ENCODE measurements at places on chromosomes 16 and 17.

DNA sequence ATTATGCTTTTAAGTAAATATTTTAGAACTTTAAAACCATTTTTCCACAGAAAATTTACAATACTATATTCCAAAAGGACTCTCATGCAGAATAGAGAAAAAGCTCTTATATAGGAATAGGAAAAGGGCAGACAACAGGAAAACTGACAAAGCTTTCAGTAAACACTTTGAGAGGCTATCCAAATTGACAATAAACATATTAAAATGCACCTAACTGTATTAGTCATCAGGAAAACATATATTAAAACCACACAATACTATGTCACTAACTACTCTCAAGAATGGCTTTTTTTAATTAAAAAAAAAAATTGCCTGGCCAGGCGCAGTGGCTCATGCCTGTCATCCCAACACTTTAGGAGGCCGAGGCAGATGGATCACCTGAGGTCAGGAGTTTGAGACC lies 77.3 kb downstream of the CEP112 start:
- no peak for ATAC-seq

DNA sequence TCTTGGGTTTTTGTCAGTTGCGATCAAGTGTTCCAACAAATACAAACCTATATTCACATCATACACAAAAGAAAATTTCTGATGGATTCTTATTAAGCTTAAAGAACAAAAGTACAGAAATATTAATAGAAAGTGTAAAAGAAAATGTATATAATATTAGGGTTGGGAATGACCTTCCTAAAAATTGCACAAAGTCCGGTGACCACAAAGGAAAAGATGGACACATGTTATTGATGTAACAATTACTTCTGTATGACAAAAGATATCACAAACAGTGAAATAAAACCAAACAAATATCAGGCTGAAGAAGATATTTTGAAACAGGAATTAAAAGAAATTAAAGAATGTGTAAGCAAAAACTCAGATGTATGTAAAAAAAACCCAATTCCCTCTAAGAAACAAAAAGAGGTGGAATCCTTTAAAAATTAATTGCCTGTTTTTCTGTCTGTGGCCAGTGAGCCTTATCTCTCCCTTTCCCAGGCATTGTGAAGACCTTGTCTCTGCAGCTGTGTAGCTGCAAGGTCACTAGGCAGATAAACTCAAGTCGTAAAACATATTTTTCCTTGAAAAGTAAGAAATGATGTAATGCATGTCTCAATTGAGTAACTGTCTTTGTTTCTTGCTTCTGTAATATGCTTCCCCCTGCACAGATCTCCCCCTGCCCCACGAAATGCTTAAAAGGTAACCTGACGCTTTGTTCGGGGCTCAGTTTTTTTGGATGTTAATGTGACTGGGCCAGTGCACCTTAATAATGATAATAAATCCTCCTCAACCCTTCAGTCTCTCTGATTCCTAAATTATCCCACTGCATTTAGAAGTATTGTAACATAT lies 2.8 kb downstream of the ST6GALNAC1 start:
- no peak for ATAC-seq

DNA sequence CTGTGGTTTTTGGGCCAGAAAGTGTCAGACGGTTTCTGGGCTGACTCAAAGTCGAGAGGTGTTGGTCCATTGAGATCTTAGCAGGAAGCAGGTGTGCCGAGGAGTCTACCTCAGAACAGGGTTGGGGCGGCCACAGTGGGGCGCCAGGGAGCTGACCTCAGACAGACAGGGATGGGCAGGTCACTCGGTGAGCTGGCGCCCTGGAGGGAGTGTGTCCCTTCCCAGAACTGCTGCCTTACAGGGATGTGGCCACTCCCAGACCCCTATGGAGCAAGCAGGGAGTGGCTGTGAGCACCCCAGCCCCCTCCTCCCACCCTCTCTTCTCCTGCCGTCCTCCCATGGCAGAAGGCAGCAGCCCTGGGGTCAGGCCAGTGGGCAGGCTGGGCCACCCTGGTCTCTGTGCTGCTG lies 14.0 kb upstream of the DPEP1 start:
- ATAC-seq, result peak; percentile 40

DNA sequence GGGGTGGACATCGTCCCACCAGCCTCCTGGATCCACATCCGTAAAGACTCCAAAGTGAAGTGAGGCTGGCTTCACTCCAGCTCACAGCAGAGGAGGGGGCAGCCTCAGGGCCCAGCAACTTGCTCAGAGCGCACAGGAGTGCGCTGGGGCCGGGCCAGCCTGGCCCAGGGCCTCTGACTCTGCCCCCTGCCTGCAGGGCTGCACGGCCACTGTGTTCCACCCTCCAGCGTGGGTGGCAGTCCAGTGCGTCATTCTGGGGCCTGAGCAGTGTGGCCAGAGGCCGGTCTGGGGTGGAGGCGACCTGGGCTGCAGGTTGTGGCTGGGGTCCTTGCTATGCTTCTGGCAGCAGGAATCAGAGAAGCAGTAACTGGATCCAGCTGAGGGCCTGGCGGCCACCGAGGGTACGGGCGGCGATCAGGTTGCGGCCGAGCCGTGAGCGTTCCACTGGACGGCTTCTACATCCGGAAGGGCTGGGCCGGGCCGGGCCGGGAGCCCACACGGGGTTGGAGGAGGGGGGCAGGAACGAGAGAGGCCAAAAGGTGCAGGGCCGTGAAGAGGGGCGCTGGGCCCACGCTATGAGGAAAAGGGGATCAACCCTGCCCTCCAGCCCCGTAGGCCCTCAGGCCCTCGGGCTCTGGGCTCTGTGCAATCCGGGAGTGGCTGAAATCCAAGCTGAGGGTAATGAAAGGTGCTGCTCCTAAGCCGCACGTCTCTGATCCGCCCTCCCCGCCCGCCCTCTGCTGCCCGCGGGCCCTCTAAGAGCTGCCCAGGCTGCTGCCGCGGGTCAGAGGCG lies at the start of gene FSCN2:
TSS of gene FSCN2 (plus strand) at position 787 of the 793 bp plus-strand sequence. CDS start 155 bp downstream, outside the sequence.
- ATAC-seq, result no peak

GRCh38 chr17:1146561-1147265 lies 33.1 kb downstream of the ABR start:
- ATAC-seq, result no peak

GRCh38 chr17:7695586-7695985 lies 7.3 kb downstream of the WRAP53 start:
- ATAC-seq, result no peak

DNA sequence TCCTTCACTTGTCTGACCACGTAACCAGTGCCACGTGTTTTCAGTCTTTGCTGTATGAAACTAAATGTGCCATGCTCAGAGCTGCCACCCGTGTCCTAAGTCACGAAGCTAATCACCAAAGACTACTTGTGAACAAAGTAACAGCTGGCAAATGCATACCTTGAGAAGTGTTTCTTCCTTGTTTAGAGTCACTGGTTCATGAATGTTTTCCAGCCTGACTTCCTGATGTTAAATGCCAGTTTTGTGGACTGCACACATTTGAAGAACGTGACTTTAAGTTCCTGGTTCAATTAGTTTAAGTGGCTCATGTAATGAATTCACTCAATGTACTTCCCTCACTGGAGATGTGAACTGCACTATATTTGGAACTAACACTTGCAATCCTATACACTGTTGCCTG lies 19.9 kb upstream of the KPNB1 start:
- ATAC-seq, result no peak

DNA sequence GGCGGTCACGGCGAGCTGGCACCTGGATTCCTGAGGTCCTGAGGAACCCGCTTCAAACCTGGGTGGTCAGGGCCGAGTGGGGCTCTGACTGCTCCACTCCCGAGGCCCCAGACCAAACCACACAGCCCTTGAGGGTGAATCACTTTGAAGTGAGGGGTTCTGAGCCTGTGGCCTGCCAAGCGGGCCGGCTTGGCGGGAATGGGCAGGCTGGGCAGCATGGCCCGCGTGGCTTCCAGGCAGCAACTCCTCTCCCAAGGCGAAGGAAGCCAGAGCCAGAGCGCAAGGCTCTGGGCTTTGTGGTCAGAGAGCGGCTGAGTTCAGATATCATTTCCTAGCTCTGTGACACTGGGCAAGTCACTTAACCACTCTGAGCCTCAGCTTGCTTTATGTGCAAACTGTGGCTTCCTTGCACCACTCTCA lies 42.7 kb downstream of the CMIP start:
- no peak for ATAC-seq

DNA sequence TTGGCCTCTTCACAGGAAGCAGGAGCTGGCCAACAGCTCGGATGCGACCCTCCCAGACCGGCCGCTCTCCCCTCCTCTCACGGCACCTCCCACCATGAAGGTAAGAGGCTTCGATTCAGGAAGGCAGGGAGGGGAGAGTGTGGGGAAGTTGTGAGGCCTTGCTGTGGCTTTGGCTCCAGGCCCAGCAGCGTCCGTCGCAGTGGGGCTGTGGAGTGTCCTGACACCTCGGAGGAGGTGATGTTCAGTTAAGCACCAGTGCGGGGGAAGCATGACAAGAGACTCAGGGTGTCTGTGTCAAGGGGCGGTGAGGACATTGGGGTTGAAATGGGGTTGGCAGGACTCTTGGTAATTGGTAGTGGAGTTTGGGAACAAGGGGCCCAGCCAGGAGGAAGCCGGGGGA lies 109.0 kb downstream of the RAP1GAP2 start:
- no peak for ATAC-seq

Data from stimulated activated memory B cell treated with anti-CD40 and anti-IgM and Interleukin-4, amounts not matched to agents 10 μg/mL and 1 μg/mL and 100 μg/mL, for 72 hours (primary cell).